ENCODE measurements at places on chromosomes 2 and 18. TPM values are rescaled to one million over a fixed set of nuclear protein-coding genes. Genes with fewer than 3 reads are reported as not detected.

Gene ESPNL
- 0.07 TPM for total RNA-seq

Gene MC4R
- total RNA-seq = not detected

Gene WNT10A
- total RNA-seq = 2.5 TPM

Gene LPIN2
- 14.6 TPM for total RNA-seq

Gene C2orf81
- total RNA-seq = 2.1 TPM

Gene SCYGR4
- not detected for total RNA-seq

Gene HOXD4
- total RNA-seq = not detected

DNA sequence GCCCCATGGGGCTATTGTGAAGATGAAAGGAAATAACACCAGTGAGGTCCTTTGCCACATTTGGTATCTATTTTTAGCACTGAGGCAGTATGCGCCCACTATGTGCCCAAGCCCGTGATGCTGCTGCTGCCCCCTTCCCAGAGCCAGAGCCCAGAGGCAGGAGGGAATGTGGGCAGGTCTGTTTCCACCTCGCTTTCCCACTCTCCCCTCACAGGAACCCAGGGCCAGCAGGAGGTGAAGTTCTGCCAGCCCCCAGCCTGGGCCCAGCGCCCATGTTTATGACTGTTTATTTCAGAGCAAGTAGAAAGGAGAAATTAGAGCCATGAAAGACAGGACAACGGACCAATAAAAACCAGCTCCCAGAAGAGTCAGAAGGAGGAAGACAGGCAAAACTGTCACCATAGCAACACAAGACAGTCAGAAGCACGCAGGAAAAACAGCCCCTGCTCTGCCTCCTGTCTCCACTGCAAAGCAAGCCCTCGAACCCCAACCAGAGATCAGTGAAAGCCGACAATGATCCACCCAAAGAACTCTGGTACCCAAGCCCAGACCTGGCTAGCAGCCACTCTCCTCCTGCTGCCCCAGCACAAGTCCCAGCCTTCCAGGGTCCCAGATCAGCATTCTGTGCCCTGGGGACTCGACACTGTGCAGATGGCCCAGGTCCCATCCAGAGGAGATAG is 1.4 kb downstream of the CYRIA start:
- no peaks in the 10 kb centered on the region for H3K36me3 ChIP-seq
- DNase-seq = peak; percentile 89
- H3K4me1 ChIP-seq = peaks cover 16% of the 10 kb centered on the region
- H3K4me3 ChIP-seq = no peak overlapping the region
- H3K27ac ChIP-seq = no peak overlapping the region

GRCh38 chr2:74077636-74078035 is 70.1 kb downstream of the BOLA3 start:
- H3K4me1 ChIP-seq = peaks cover 6% of the 10 kb centered on the region
- H3K27me3 ChIP-seq = no peaks in the 10 kb centered on the region
- peaks cover 7% of the 10 kb centered on the region for H3K36me3 ChIP-seq
- no peak for DNase-seq

DNA sequence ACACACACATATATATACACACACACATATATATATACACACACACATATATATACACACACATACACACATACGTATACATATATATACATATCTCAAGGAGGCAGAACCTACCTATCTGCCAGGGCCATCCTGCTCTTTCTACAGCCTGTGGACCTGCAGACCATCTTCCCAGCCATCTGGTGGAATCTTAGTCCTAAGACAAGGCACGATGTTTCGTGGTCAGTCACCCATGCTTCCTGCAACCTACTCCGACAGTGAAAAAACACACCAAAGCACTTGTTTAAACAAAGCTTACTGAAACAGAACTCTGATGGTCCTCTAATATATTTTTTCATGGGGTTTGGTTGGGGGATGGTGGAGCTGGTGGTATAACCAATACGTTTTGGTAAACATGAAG is 164.2 kb upstream of the ZNF521 start:
- H3K27ac ChIP-seq = no peak overlapping the region
- no peak for DNase-seq
- H3K27me3 ChIP-seq = no peaks in the 10 kb centered on the region
- no peaks in the 10 kb centered on the region for H3K36me3 ChIP-seq
- no peak overlapping the region for H3K4me3 ChIP-seq

DNA sequence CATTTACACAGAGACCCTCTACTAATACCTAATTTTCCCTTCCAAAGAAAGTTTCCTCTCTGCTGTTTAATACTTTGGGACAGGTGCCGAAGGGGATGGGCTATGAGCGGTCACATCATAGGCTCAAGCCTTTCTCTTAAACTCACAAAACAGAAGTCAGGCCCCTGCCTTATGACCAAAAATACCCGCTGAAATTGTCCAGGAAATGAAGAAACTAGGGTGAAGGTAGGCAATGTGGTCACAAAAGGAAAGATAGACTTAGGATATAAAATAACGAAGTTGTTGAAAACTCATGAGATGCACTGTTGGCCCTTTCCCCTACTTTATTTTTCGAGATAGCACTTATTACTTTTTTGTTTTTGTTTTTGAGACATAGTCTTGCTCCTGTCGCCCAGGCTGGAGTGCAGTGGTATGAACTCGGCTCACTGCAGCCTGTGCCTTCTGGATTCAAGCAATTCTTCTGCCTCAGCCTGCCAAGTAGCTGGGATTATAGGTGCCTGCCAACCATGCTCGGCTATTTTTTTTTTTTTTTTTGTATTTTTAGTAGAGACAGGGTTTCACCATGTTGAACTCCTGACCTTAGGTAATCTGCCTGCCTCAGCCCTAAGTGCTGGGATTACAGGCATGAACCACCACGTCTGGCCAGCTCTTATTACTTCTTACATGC is 16.3 kb downstream of the SLC8A1 start:
- no peaks in the 10 kb centered on the region for H3K36me3 ChIP-seq
- H3K27ac ChIP-seq = peak overlapping the region; percentile 73
- H3K4me1 ChIP-seq = peaks cover 36% of the 10 kb centered on the region
- DNase-seq = no peak

GRCh38 chr2:157260533-157261198 is 3.2 kb downstream of the GALNT5 start:
- H3K36me3 ChIP-seq = no peaks in the 10 kb centered on the region
- no peak for DNase-seq
- peak overlapping the region; percentile 38 for H3K27ac ChIP-seq
- peak overlapping the region; percentile 35 for H3K4me3 ChIP-seq

DNA sequence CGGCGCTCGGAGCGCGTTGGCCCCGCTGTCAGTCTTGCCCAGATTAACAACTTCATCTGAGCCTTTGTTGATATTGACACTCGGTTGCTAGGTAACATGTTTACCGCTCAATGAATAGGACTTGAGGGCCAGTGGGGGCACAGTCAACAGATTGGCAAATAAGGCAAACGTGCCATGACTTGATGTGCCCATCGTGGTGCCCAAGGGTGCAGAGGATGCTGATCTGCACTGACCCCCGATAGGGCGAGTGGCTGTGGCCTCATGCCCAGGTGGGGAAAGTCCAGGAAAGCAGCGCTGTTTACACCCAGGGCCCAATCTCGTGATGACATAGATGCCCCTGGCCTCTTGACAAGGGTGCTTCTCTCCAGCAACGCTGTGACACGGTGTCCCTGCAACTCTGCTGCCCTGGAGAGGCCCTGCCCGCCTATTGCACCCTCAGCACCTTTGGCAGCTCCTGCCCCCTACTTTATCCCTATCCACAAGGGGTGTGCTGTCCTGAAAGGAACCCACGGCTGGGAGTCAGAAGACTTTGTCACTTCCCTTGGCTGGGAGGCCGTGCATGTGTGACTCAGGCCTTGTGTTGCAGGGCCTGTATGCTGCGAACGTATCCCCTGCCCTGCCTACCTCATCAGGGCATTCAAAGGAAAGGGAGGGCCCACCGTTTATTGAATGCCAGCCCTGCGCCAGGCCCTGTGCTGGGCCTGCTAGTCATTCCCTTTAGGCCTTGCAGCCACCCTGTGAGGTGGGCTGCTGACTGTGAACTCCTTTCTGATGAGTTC is 158.0 kb downstream of the INHBB start:
- no peak overlapping the region for H3K27ac ChIP-seq
- H3K4me1 ChIP-seq = peaks cover 12% of the 10 kb centered on the region
- DNase-seq = peak; percentile 40
- H3K27me3 ChIP-seq = no peaks in the 10 kb centered on the region

GRCh38 chr2:228669690-228670089 is 488.2 kb upstream of the SPHKAP start:
- no peaks in the 10 kb centered on the region for H3K36me3 ChIP-seq
- H3K27me3 ChIP-seq = no peaks in the 10 kb centered on the region
- no peak overlapping the region for H3K4me3 ChIP-seq
- H3K27ac ChIP-seq = no peak overlapping the region
- no peak for DNase-seq
- no peaks in the 10 kb centered on the region for H3K4me1 ChIP-seq

- peak overlapping the region; percentile 31 for H3K4me3 ChIP-seq
- H3K27me3 ChIP-seq = no peaks in the 10 kb centered on the region
- H3K36me3 ChIP-seq = peaks cover 16% of the 10 kb centered on the region
- peak; percentile 14 for DNase-seq
Measured at GRCh38 chr2:189782221-189782671, 1.9 kb downstream of the ORMDL1 start.

DNA sequence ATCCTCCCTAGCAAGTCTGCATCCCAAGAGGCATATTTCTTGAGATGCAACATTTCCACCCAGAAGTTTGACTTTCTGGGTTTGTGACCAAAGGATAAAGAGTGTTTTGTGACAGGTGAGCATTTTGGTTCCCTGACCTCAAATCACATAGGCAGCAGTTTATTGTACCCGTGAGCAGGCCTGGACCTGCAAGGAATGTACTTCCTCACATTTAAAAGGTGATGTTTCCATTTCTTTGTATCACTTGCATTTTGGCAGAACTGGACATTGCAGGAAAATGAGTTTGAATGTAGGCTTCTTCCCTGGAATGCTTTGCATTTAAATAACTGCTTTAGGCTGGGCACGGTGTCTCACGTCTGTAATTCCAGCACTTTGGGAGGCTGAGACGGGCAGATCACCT is 160.7 kb downstream of the ALPK2 start:
- H3K27me3 ChIP-seq = peaks cover 8% of the 10 kb centered on the region
- no peak for DNase-seq
- H3K27ac ChIP-seq = no peak overlapping the region

GRCh38 chr2:160063879-160064612 is 1.6 kb upstream of the PLA2R1 start:
- no peak overlapping the region for H3K4me3 ChIP-seq
- DNase-seq = no peak
- H3K4me1 ChIP-seq = peaks cover 11% of the 10 kb centered on the region
- no peaks in the 10 kb centered on the region for H3K36me3 ChIP-seq

- H3K36me3 ChIP-seq = no peaks in the 10 kb centered on the region
- peak overlapping the region; percentile 7 for H3K4me3 ChIP-seq
- peak; percentile 99 for DNase-seq
Measured at GRCh38 chr2:111698743-111699554, 185.0 kb downstream of the ANAPC1 start.

GRCh38 chr18:11407940-11408339 is 201.5 kb upstream of the SLC35G4 start:
- H3K36me3 ChIP-seq = no peaks in the 10 kb centered on the region
- peak; percentile 18 for DNase-seq
- no peaks in the 10 kb centered on the region for H3K4me1 ChIP-seq
- H3K4me3 ChIP-seq = no peak overlapping the region

DNA sequence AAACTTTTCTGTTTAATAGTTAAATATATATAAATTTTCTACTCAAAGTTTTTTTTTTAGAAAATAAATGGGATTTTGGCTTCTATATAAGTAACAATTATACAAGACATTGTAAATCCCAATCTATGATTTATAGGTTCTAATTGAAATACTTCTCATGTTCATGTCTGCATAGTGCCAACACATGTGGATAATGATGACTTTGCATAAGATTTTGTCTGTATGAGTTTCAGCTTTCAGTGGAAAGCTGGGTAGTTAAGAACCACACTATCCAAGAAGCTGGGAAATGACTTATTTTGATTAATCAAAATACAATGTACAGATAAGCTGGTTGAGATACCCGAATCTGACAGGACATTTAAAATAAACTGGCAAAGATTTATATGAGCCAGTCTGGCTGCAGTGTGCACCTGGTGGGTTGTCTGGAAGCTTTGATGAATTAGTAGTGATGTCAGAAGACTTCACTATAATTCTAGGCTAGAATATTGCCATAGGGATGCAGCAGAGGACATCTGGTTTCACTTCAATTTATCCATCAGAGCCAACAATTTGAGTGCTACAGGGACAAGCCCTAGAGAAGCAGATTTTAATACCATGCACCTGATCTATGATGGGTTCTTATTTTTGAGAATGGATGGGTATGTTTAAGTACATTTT is 45.4 kb downstream of the EML6 start:
- no peaks in the 10 kb centered on the region for H3K36me3 ChIP-seq
- H3K27ac ChIP-seq = no peak overlapping the region
- no peaks in the 10 kb centered on the region for H3K27me3 ChIP-seq
- DNase-seq = peak; percentile 18
- peaks cover 32% of the 10 kb centered on the region for H3K4me1 ChIP-seq
- no peak overlapping the region for H3K4me3 ChIP-seq

- no peak for DNase-seq
- no peaks in the 10 kb centered on the region for H3K36me3 ChIP-seq
- peaks cover 18% of the 10 kb centered on the region for H3K4me1 ChIP-seq
- H3K27me3 ChIP-seq = peaks cover 14% of the 10 kb centered on the region
Measured at GRCh38 chr2:23545396-23545795, 160.4 kb downstream of the KLHL29 start.

DNA sequence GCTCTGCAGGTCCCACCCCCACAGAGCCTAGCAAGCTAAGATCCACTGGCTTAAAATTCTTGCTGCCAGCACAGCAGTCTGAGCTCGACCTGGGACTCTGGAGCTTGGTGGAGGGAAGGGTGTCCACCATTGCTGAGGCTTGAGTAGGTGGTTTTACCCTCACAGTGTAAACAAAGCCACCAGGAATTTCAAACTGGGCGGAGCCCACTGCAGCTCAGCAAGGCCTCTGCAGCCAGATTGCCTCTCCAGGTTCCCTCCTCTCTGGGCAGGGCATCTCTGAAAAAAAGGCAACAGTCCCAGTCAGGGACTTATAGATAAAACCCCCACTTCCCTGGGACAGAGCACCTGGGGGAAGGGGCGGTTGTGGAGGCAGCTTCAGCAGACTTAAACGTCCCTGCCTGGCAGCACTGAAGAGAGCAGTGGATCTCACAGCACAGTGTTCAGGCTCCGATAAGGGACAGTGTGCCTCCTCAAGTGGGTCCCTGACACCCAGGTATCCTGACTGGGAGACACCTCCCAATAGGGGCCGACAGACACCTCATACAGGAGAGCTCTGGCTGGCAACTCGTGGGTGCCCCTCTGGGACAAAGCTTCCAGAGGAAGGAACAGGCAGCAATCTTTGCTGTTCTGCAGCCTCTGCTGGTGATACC is 20.0 kb upstream of the NEMP2 start:
- no peak for DNase-seq
- no peak overlapping the region for H3K4me3 ChIP-seq
- H3K36me3 ChIP-seq = no peaks in the 10 kb centered on the region
- no peaks in the 10 kb centered on the region for H3K27me3 ChIP-seq
- H3K27ac ChIP-seq = no peak overlapping the region

- no peaks in the 10 kb centered on the region for H3K27me3 ChIP-seq
- peak; percentile 90 for DNase-seq
- H3K4me3 ChIP-seq = no peak overlapping the region
- peaks cover 20% of the 10 kb centered on the region for H3K36me3 ChIP-seq
- H3K4me1 ChIP-seq = peaks cover 19% of the 10 kb centered on the region
Measured at GRCh38 chr2:10659898-10660568, 29.7 kb downstream of the NOL10 start.

- H3K36me3 ChIP-seq = no peaks in the 10 kb centered on the region
- peak; percentile 12 for DNase-seq
- no peaks in the 10 kb centered on the region for H3K27me3 ChIP-seq
- H3K4me1 ChIP-seq = no peaks in the 10 kb centered on the region
Measured at GRCh38 chr2:138601458-138602165, 100.0 kb downstream of the SPOPL start.

GRCh38 chr2:39265315-39265714 is 21.5 kb upstream of the CDKL4 start:
- H3K27me3 ChIP-seq = no peaks in the 10 kb centered on the region
- H3K27ac ChIP-seq = no peak overlapping the region
- H3K4me3 ChIP-seq = no peak overlapping the region

Measured in astrocyte (in vitro differentiated cells and primary cell).